ENCODE measurements at places on chromosomes 3 and 15.
A peak's percentile ranks its signal among the peaks of the same experiment; 100 is the strongest.

GRCh38 chr3:133747907-133748639 lies 1.9 kb downstream of the TF start:
- no peak for DNase-seq

- peak; percentile 71 for DNase-seq
Measured at GRCh38 chr3:158918008-158918407, 116.2 kb downstream of the MFSD1 start.

DNA sequence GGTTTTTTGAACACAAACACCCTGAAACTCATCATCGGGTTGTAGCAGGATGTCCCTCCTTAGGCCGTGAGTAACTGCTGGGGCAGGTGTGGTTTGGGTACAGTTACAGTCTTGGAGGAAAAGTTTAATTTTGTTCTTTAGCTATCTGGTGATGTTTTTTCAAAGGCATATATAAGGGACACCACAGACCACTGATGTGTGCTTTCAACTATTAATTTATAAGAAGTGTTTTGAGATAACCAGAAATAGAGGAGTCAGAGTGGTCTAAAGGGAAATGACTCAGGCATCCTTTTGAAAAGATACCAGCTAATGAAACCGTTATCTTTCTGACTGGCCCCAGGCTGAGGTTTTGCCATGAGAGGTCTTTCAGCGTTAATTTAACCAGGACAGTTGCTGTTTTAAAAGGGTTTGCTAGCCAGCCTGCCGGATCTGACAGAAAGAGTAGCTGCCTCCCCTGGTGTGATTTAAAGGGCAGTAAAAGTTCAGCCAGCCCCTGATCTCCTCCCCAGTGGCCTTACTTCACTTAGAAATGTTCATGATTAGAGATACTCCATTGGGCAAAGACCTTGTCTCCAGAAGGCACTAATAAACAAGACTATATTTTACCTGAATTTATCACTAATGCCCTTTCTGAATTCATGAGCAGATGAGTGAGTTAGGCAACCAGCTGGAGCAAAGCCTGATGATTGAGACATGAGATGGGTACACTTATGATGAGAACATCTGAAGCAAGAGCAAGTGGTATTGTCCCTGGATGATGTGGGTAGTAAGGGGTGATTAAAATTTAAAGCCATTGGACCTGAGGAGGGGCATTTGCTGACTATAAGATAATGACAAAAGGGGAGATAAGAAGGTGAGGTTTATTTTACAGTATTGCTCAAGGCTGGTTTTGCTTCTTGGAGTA lies 482.5 kb upstream of the TBL1XR1 start:
- peak; percentile 59 for DNase-seq

GRCh38 chr3:141511361-141511760 lies 24.5 kb downstream of the RASA2 start:
- DNase-seq = no peak

GRCh38 chr15:71752604-71753289 lies 57.6 kb upstream of the NR2E3 start:
- peak; percentile 91 for DNase-seq

DNA sequence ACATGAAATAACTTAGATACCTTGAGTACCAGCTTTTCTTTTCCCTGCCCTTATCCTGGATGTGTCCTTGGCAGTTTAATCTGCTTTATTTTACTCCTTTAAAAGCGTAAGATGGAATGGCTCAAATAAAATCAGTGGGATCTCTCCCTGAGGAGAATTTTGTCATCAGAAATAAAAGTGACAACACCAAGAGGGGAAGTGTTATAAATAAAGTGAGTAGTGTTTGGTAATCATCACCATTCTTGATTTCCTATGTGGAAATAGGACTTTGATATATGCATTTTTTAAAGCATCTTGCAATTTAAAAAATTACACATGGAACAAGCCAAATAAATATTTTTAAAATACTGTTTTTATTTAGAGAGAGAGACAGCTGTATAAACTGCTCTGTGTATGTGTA lies 76.5 kb downstream of the MBNL1 start:
- DNase-seq = no peak

Measured in kidney capillary endothelial cell (primary cell).